Hematopoietic multipotent progenitor cell treated with erythropoietin and hydrocortisone succinate and interleukin-3 and kit ligand, for 6 days (in vitro differentiated cells): ENCODE measurements at places on chromosomes 1 and 21.

DNA sequence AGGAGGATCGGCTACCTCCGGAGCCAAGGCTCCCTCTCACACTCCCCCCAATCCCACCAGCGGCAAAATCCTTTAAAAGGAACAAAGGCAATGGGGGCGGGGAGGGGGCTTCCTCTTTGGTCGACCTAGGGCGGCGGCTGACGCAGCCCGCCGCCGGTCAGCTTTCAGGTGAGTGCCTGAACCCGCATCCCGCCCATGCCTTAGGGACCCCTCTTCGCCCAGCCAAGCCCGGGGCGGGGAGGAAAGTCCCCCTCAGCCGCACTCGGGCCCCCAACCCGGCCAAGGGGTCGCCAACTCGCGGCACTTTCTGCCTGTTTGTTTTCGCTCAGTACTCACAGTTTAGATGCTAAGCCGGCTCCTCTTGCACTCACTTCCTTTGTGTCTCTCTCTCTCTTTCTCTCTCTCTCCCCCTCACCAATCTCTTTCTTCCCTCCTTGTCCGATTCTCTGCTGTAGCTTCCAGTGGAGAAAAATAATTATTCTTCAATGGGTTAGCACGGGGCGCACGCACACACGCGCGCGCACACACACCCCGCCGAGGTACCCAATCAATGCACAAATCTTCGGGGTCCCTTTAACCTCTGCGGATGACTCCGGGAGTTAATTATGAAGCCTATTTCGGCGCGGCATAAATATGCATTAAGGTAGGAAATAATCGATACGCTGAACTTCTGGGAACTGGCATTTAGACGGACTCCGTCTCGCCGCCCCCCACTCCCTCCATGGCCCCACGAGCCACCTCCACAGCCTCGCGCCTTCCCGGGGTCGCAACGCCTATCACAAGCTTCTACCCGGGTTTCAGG lies at the start of gene BLACAT1:
BLACAT1 (minus strand) TSS at position 465 of the 802 bp plus-strand sequence.
- DNase-seq: no peak

DNA sequence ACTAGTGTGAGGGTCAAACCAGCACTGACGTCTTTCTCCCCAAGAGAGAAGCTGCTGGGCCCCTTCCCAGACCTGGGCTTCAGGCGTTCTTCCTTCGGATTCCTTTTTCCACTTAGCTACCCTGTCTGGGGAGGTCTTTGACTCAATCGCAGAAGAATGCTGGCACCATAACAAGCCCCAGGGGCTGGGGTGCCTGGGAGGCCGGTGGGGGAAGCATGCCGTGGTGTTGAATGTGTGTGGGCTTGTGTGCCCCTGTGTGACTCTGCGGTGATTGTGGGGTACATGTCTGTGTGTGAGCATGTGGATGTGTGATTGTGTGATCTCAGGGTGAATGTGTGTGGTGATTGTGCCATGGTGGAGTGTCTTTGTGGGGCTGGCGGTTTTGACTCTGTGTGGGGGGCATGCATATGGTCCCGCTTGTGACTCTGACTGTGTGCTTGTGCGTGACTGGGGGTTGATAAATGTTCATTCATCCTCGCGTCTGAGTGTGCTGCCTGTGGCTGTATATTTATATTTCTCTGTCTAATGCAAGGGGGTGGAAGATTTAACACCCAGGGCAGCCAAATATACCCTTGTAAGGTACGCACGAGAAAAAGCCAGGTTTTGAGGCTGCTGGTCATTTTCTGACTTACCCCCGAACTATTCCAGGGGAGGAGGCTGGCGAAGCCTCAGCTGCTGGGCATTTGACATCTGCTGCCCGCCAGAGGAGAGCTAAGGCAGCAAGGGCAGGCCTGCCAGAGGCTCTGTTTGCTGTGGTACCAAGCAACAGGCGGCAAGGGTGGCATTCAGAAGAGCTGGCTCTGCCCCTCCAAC lies 1.1 kb upstream of the SYNC start:
- DNase-seq: no peak

DNA sequence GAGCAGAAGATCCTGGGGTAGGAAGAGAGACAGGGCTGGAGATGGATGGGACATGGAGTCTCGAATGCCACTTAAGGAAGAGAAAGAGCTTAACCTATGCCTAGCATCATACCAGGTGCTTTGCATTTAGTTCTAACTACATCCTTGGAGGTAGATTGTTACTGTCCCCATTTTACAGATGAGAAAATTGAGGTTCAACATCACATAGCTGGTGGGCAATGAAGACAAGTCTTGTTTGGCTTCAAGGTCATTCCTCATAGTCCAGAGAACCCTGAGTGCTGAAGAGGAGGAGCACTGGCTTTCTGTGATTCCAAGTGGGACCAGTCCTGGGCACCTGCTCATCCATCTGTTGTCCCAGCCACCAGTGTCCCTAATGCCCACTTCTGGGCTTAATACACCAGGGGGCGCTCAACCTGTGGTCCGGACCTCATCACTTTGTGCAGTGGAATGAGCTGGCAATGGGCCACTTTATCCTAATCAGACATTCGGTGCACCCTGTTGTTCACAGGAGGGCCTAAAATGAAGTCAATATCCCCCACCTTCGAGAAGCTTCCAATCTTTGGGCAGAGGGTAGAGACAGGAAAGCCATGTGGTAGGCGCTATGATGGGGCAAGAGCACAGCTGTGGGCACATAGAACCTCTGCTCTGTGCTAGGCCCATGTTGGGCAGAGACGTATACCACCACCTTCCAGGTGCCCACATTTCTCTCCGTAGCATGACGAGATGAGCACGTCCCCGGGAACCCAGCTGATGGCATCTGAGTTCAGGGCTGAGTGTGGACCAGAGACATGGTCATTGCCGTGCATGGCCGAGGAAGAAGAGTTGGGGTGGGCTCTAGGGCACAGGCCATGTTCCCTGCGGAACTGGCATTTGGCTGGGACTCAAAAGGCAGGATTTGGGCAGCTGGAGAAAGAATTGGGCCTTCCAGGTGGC lies 9.2 kb downstream of the RPS6KA1 start:
- DNase-seq: peak; percentile 95

- DNase-seq: no peak
Observed at GRCh38 chr1:76727520-76727919, 139.8 kb upstream of the ST6GALNAC5 start.

DNA sequence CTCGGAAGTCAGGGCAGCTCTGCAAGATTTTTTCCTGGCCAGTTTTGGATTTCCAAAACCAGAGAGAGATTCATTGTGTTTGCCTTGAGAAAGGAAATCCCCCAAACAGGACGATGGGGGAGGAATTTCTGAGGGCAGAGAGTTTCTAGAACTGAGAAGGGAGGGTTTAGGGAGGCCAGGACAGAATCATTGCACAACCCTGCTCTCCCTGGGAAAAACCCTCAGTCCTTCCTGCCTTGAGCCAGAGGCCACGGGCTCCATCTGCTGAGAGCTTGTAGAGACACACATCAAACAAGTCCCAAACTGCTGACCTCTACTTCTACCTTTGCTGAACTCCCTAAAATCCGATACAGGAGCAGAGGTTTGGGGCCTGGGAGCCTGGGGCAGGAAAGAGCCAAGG lies 99.7 kb downstream of the NMNAT2 start:
- DNase-seq: no peak

GRCh38 chr1:86277936-86278335 lies 118.2 kb downstream of the ODF2L start:
- DNase-seq: no peak

- no peak for DNase-seq
Observed at GRCh38 chr1:68210829-68211228, 21.5 kb downstream of the WLS start.

GRCh38 chr1:227883641-227884301 lies 64.0 kb downstream of the WNT9A start:
- no peak for DNase-seq

DNA sequence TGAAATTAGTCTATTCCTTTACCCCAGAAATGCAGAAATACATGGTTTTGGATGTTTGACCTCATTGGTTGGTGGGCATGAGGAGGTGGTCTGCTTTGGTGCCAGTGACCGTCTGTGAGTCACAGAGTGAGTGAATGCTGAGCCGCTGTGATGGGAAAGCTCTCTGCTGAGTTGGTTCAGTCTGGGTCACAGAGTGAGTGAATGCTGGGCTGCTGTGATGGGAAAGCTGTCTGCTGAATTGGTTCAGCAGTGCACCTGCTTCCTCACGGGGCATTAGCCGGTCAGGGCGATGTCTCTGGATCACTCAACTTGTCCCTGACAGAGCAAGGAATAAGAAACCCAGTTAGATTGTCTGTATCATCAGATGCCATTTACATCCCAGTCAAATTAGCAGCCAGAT lies 40.8 kb downstream of the ADARB1 start:
- DNase-seq: no peak

DNA sequence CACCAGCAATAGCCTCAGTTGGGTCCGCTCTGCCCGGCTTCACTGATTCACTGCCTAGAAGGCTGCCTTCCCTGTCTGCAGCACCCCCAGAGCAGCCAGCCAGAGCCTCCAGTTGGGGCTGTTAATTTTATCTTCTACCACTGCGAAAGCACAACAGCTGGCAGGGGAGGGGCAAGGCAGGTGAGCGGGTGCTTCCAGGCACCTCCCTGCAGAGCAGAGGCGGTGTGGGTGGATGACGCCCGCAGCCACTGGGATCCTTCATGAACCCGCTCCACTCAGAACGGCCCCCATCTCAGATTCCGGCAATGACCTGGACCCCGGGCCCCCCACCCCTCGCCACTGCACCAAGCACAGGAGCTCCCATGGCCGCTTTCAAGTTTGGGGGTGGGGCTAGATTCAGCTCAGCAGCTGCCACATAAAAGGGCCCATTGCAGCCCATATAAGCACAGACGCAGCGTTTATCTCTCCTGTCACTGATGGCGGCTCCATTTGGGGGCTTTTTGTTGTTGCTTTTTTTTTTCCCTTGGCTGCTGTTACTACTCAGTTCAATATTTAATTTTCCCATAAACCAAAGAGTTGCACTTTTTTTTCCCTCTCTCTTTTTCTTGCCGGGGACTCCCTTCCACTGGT lies 128.0 kb upstream of the KLHDC7A start:
- no peak for DNase-seq

GRCh38 chr21:38671773-38672172 lies 134.0 kb upstream of the ETS2 start:
- no peak for DNase-seq

GRCh38 chr21:21963911-21964310 lies 965.7 kb downstream of the NCAM2 start:
- DNase-seq: no peak

DNA sequence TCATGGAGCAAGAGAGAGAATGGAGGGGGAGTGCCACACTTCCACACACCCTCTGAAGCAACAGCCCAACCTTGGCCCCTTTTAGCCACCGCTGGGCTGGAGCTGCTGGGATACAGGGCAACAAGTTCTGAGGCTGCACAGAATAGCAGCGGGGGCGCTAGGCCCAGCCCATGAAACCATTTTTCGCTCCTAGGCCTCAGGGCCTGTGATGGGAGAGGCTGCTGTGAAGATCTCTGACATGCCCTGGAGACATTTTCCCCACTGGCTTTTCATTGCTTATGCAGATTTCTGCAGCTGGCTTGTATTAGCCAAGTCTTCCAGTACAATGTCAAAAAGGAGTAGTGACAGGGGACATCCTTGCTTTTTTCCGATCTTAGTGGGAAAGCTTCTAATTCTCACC lies 202.3 kb upstream of the B3GALT2 start:
- DNase-seq: no peak

DNA sequence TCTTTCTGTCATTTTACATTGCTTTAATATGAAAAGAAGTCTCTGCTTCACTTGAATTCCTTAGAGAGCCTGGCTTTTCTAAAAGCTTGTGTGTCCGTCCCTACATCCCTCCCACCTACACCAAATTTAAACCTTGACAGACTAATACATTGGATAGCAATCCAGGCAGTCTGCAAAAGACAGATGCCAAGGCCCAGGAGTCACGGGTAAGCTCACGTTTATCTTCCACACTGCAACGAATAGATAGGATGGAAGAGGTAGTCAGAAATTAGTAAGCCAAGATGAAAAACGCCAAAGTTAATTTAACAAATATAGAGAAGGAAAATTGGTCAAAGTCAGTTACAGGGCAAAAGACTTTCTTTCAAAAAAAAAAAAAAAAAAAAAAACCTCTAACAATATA lies 338.1 kb downstream of the SMYD3 start:
- peak; percentile 74 for DNase-seq

GRCh38 chr21:18899261-18899660 lies 495.7 kb upstream of the TMPRSS15 start:
- no peak for DNase-seq

- DNase-seq: no peak
Observed at GRCh38 chr1:36871146-36871971, 163.0 kb downstream of the GRIK3 start.

- DNase-seq: peak; percentile 88
Observed at GRCh38 chr1:119968068-119968492, 71.8 kb upstream of the ADAM30 start.

DNA sequence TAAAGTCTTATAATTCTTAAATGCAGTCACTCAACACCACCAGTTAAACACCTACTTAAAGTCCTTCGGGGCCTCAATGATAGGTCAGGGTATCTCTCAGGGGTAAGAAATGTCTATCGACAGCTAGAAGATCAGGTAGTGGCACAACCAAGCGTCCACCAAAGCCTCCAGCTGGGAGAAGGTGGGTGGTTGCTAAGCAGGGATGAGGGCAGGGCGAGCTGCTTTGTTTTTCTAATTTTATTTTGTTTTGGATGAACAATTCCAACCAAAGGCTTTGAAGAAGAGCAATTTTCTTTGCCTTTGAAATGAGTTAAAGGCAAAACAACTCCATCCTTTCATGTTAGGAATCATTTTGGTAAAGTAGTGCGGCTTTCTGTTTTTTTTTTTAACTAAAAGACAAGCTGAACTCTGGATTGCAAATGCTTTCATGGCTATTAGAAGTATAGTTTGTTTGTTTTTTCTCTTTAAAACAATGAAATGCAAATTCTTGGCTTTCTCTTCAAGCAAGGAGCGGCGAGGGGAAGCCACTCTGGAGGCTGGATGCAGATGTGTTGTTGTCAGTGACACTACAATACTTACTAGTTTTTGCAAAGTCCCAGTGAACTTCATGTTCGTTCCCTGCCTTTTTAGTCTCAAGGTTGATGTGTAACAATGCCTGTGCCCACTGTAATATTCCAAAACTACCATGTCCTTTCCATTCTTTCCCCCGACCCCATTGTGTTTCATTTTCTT lies 106.0 kb downstream of the MRPS6 start:
- no peak for DNase-seq

DNA sequence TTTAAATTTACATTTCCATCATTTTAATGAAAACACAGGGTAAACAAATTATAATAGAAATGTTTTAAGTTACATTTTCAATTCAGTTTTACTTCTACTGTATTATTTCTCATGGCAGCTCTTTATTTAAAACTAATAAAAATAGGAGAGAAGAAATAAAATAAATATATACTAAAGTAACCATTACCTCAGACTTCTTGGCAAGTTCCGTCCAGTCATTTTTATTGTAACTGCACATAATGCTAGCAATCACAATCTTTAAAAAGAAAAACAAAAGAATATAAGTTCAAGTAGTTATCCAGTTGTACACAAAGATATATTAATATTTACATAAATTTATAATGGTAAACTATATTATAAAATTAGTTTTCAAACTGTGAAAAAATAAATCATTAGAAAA lies 538.6 kb downstream of the DPYD start:
- DNase-seq: no peak

GRCh38 chr1:68314151-68314780 lies 81.9 kb upstream of the WLS start:
- DNase-seq: no peak
